ENCODE measurements at places on chromosomes 2 and 18.

DNA sequence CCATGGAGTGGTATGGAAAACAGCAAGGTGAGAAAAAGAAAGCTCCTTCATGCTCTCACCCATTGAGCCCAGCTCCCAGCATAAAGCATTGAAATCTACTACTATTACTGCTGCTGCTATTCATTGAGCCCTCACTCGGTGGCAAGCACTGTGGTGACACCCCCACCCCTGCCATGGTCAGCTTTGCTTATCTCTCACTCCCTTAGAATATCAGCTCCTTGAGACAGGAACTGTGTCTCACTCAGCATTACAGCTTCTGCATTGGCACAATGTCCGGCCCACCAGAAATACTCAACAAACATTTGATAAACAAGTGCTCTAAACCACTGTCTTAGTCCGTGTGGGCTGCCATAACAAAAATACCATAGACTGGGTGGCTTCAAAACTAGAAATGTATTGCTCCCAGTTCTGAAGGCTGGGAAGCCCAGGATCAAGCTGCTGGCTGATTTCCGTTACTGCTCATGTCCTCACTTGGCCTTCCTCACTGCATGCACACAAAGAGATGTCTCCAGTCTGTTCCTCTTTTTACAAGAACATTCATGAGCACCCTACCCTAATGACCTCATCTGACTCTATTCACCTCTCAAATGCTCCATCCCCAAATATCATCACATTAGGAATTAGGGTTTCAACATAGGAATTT lies 116.3 kb downstream of the ZBTB7C start:
- DNase-seq, result no peak

GRCh38 chr2:98269830-98270229 lies 76.4 kb upstream of the CNGA3 start:
- no peak for DNase-seq

DNA sequence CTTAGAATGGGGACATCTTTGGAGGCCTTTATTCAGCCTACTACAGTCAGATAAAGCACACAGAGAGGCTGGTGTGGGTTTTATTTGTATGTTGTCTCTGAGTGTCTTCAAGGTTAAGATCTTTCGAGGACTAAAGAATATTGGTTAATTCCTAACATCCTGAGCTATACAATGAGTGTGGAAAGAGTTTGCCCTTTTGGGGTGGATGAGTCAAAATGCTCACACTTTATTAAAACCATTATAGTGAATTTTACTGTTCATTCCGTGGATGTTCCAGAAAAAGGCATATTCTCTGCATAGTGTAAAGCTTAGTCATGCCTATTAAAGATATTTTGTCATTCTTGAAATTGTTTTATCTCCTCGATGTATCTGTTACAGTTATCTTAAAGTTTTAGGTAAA lies 29.1 kb upstream of the SLC38A11 start:
- no peak for DNase-seq

GRCh38 chr2:37907501-37908225 lies 17.4 kb upstream of the RMDN2 start:
- DNase-seq, result no peak

- no peak for DNase-seq
These were observed 144.3 kb upstream of the TFPI start for GRCh38 chr2:187698374-187699110.
